ENCODE measurements at places on chromosomes 2 and 18.

DNA sequence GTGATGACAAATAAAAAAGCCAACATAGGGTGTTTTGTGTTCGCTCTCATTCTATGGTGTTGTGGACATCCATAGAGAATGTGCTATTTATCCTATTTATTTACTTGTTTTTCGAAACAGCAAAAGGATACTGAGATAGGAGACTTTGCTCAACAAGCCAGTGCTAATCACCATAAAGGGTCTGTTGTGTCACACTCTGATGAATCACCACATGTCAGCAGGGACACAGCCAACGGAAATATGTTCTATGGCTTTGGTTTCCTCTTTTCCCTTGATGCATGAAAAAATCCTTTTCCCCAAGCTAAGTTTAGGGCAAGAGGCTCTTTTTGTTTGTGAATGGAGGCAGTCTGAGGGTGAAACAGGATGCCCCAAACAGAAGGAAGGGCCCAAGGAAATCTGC is 154.3 kb downstream of the RNF152 start:
- no peak for DNase-seq

DNA sequence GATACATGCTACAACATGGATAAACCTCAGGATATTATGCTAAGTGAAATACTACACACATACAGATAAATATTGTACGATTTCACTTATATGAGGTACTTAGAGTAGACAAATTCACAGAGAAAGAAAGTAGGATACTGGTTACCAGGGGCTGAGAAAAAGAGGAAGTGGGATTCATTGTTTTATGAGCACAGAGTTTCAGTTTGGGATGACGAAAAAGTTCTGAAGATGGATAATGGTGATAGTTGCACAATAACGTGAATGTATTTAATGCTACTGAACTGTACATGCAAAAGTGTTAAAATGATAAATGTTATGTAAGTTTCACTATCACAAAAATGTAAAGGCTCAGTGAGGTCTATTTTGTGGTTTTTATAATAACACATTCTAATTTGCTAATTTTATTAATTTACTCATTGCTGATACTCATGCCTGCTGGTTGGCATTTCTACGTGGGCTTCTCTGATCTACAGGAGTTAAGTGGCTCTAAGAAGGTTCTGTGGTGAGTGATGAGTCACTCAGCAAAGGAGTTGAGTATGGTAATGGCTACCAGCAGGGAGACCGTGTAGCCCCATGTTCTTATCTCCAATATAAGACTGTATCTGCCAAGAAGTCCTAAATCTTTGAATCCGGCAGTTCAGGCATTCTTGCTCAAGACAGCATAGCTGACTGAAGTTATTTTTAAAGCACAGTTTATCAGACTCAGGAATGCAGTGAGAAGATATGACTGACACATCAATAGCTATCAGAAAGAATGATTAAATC is 41.1 kb downstream of the UPP2 start:
- no peak for DNase-seq

- DNase-seq, result no peak
Measured at GRCh38 chr2:106537791-106538191, 50.6 kb downstream of the CD8B2 start.

- no peak for DNase-seq
Measured at GRCh38 chr2:67526283-67526682, 129.2 kb downstream of the ETAA1 start.

DNA sequence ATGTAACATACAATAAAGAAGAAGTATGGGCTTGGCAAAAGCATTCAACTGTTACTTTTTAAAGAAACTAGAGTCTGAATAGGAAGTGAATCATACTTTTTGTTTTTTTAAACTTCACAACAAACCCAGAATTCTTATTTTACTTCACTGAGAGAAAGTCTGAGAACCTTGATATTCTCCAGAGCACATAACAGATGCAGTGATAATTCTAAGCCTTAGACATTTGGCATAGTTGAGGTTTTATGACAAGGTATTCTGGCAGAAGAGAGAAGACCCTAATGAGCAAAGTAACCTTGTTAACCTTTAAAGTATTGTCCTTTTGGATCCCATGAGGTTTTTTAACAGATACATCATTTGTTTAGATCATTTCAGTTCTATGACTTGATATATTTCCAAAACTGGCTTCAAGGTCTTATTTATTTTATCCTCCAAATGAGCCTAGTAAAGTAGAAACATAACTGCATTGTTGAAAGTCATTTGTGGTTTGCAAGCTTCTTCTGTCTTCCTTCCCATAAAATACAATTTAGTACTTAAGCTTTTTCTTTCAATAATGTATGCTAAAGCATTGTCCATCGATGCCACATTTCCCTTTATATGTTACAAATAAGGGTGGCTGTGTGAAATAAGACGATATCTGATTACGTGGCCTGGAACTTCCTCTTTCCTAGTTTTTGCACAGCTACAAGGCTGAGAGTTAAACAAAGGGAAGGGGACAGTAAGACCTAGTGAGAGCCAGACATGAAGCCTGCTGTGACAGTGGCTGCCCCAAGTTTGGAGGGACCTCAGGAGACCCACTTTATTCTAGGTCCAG is 86.1 kb upstream of the ITPRID2 start:
- no peak for DNase-seq

DNA sequence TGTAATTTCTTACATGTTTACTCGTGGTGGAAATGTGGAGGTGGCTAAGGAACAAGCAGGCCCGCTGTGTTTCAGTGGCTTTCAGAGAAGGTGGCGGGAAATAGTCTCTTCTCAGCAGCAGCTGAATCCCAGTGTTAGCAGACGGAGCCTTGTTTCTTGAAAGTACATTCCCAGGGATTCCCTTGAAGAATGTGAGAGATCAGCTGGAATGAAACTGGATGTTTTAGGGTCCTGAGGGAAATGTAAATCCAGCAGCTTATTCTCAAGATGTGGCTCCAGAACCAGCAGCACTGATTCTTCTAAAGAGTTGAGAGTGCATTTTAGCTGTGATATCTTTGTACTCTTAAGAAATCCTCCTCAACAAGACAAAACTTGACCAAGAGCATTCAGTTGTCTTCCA is 59.1 kb downstream of the CDC42EP3 start:
- DNase-seq, result no peak

DNA sequence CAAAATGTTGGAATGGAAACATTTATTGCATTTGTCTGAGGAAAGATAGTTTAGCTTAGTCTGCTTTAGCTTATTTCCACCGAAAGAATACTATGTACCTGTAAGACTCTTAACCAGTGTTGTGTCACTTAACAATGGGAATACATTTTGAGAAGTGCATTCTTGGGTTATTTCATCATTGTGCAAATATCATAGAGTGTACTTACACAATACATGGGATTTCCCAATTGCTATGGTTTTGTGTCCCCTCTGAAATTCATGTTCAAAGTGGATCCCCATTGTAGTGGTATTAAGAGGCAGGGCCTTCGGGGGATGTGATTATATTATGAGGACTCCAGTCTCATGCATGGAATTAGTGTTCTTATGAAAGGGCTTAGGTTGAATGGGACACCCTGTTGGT is 249.4 kb upstream of the UBE2E3 start:
- DNase-seq, result no peak

GRCh38 chr2:77270433-77270832 is 251.7 kb downstream of the LRRTM4 start:
- no peak for DNase-seq

- DNase-seq, result no peak
Measured at GRCh38 chr2:241834527-241835210, 24.0 kb downstream of the PDCD1 start.

GRCh38 chr18:45829855-45830254 is 4.4 kb downstream of the SIGLEC15 start:
- no peak for DNase-seq

- DNase-seq, result no peak
Measured at GRCh38 chr2:71498261-71498701, 44.9 kb downstream of the DYSF start.

GRCh38 chr2:207156451-207157161 is 9.1 kb downstream of the KLF7 start:
- DNase-seq, result no peak

- DNase-seq, result no peak
Measured at GRCh38 chr18:23433360-23433759, 19.7 kb upstream of the RIOK3 start.

DNA sequence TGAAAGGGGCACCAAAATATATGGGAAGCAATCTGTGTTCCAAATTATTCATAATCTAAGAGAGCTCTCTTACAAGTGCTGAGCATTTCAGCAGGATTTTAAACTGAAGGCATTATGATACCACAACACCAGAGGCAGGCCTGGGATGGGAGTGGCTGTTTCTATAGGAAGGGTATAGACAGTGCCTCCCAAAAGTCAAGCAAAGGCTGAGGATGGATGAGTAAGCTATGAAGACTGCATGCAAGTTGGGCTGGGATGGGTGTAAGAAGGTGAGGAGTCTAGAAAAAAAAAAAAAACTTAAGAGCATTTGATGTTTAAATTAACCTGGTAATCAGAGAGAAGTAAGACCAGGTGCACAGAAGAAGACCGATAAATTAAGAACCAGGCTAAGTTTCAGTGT is 132.5 kb downstream of the OSR1 start:
- no peak for DNase-seq

GRCh38 chr2:86286516-86286915 is 50.9 kb downstream of the REEP1 start:
- DNase-seq, result no peak

DNA sequence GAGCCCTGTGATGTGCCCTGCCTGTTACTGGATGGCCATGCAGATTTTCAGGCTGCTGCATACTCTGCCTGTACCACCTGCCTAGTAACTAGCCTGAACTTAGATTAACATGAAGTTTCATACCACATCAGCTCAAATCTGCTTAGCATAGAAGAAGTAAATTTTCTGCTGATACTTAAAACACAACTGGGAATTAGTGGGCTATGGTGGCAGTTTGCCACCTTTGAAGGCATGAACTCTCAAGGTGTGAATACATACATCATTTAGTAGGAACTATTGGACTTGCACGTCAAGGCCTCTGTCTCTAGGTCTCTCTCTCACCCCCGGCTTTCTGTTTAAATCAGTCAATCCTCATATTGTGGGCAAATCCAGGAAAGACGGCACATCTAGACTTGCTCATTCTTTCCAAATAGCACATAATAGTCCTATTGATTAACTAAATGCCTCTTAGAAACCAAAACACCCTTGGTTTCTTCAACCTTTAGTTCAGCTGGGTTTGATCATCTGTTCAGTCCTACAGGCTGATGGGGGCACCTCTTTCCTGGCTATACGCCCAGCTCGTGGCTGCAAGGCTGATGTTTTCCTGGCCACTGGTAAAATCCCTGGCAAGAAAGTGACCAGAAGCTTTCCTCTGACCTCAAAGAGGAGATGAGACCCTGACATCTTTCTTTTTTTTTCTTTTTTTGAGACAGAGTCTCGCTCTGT is 58.4 kb downstream of the ALPK2 start:
- no peak for DNase-seq

DNA sequence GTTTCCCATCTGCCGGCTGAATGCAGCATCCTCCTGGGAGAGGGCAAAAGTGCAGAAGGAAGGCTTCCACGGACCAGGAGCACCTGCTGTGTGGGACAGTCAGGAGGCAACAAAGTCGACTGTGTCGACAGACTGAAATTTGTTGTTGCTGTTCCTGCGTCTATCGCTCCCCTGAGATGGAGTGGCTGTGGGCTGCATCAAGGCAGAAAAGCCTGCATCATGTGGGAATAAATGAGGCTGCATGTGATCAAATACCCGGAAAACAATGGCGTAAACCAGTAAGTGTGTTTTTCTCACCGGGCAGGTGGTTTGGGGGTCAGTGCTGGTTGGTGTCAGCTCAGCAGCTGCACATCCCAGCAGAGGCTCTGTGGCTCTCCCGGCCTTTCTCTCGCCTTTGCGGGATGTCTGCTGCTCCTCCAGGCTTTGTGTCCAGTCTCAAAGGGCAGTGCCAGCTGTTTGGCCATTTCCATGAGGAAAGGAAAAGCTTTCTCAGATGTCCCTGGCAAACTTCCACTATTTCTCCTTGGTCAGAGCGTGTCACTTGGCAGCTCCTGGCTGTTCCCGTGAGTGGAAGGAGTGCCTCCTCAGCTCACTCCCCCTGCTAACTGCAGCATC is 262.4 kb downstream of the NDUFA10 start:
- no peak for DNase-seq

GRCh38 chr18:23337599-23338444 is 115.3 kb upstream of the RIOK3 start:
- no peak for DNase-seq

DNA sequence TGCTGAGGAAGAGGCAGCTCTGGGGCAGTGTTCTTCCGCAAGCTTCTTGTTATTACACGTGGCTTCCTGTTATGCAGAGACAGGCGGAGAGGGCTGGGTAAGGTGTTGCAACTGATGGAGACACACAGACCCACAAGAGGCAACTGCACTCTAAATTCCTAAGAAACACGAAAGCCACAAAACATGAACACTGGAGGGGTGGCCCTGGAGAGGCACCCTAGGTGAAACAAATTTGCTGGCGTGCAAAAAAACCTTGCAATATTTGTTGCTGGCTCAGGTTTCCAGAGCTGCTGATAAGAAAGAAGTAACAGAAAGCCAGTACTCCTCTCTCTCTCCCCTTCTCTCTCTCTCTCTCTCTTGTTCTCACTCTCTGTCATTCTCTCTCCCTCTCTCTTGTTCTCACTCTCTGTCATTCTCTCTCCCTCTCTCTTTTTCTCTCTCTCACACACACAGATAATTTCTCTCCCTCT is 31.8 kb downstream of the ARHGAP25 start:
- no peak for DNase-seq

DNA sequence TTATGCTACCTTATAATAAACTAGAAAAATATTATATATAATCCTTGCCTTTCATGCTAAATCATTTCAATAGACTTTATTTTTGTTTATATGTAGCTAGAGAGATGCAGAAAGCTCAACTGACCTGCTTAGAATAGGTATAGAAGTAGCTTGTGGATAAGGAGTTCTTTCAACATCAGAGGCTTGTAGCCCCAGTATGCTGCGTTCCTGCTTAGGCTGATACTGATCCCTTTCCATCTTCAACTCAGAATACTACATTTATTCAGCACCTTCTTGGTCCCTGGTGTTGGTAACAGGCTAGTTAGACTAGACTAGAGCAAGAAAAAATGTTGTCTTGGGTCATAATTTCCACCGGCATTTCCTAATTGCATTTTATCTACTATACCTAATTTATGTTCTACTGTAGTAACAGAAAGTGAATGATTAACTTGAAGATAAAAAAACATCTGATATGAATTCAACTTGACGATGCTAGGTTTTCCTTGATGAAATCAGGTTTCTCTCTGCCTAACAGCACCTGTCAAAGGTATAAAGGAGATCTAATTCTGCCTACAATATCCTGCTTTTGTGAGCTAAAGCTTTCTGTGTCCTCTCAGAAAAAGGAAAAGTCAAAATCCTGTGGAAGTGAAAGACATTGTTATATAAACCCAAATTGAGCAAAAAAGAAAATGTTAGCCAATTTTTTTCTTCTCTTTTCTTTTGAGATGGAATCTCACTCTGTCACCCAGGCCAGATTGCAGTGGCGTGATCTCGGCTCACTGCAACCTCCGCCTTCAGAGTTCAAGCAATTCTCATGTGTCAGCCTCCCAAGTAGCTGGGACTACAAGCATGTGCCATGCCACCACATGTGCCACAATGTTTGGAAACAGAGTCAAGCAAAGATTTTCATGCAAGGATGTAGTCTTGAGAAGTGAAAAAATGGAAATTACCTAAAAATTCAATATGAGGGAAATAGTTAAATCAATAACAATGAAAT is 5.8 kb downstream of the PECR start:
- no peak for DNase-seq
